Mammary epithelial cell (primary cell): ENCODE measurements at places on chromosomes 7 and 10. TPM values are rescaled to one million over a fixed set of nuclear protein-coding genes. Genes with fewer than 3 reads are reported as not detected.

The ANKRD30A gene
- polyA plus RNA-seq, result not detected

The GNAT3 gene
- not detected for polyA plus RNA-seq

The HECW1 gene
- not detected for polyA plus RNA-seq

The SFTPD gene
- not detected for polyA plus RNA-seq

The HOXA13 gene
- polyA plus RNA-seq, result not detected

The ITIH2 gene
- not detected for polyA plus RNA-seq
